Renal cortical epithelial cell (primary cell): ENCODE measurements at places on chromosomes 1 and 21. TPM values are rescaled to one million over a fixed set of nuclear protein-coding genes. Genes with fewer than 3 reads are reported as not detected.
A peak's percentile ranks its signal among the peaks of the same experiment; 100 is the strongest.

DNA sequence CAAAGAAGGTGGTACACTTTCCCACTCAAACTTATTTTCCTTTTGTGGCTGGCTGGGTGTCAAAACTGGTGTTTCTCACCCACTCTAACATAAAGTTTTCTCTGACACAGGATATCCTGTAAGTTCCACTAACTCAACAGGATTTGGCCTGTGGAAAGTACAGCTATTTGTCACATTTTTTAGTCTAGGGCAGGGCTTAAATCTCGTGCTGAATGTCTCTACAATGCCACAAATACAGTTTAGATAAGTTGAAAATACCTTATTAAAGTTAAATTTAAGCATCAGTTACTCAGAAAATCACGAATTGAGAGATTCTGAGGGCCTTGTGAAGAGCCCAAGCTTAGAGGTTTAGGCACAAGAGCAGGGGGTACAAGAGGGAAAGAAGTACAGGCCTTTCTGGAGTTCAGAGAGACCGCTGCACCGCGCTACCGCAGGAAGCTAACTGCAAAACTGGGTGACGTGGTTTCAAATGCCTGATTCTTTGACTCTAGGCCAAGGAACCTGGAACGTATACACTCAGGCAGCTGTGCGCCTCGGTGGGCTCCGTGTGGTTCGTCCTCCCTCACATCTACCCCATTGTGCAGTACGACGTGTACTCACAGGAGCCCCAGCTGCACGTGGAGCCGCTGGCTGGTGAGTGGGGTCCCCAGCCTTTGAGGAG lies 23.4 kb upstream of the PWP2 start:
- no peak for DNase-seq

SH2D1B gene
- total RNA-seq: not detected in 2 replicates

DTL gene
- total RNA-seq: 1.1 and 10.2 TPM in 2 replicates

- peak; percentile 43 for DNase-seq
Observed at GRCh38 chr1:180542113-180542837, 16.5 kb upstream of the OVAAL start.

DNA sequence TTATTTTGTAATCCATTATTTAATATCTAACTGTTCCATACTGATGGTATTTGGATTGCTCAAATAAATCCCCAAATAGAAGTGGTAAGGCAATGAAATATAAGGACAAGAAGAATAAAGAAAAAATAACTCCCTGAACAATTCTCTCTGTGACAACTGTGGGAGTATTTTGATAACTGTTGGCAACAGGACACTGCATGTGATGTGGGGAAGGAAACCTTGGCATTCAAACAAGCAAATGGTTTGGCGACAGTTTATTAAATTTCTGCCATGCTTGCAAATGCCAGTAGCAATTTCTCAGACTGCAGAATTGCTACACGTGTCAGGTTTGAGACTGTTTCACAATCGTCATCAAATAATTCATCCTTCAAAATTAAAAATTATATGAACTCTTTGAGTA lies 8.6 kb upstream of the MRPL39 start:
- no peak for DNase-seq

GRCh38 chr1:116508984-116509980 lies 61.5 kb downstream of the CD58 start:
- DNase-seq: peak; percentile 97

OR2L13 gene
- not detected in 2 replicates for total RNA-seq

ZNF692 gene
- total RNA-seq: 9.4 and 19.6 TPM in 2 replicates

- DNase-seq: no peak
Observed at GRCh38 chr1:63408331-63408730, 40.9 kb downstream of the ALG6 start.

- DNase-seq: no peak
Observed at GRCh38 chr1:158163000-158163947, 17.4 kb upstream of the CD1D start.

GRCh38 chr1:182765391-182765790 lies 24.2 kb upstream of the NPL start:
- DNase-seq: no peak

- peak; percentile 11 for DNase-seq
Observed at GRCh38 chr1:186057086-186057485, 318.0 kb downstream of the TPR start.

DNA sequence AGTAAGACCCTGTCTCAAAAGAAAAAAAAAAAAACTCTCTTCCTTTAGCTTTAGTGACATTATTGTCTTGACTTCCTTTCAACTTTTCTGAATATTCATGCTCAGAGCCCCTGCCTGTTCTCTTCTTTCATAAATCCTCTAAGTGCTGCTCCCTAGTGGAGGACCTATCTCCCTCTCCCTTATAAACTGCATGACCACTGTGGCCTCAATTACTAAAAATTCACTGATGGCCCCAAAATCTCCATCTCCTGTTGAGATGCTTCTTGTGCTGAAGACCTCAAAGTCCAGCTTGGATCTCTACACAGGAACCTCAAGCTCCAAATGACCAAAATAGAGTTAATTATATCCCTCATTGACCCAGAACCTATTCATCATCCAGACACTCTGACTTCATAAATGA lies 7.8 kb downstream of the ITLN1 start:
- no peak for DNase-seq

ZNF496 gene
- 15.3 and 23.1 TPM in 2 replicates for total RNA-seq

GRCh38 chr1:229406798-229407197 lies 27.1 kb downstream of the ACTA1 start:
- no peak for DNase-seq
